Body of pancreas (tissue), 4 donors: ENCODE measurements at places on chromosomes 7 and 10.

DNA sequence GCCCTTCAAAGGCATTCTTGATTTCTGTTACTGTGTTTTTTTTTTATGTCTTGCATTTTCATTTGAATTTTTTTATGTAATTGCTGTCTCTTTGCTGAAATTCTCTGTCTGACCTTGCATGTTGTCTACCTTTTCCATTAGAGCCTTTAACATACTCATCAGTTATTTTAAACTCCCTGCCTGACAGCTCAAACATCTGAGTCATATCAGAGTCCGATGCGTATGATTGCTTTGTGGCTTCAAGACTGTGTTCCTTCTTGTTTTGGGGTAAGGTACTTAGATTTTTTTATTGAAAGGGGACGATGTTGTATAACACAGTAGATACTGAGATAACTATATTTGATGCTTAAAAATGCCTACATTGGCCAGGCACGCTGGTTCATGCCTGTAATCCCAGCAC is 9.7 kb upstream of the TARP start:
- DNase-seq = no peak

- DNase-seq = no peak
Observed at GRCh38 chr7:17444673-17445072, 146.2 kb downstream of the AHR start.

GRCh38 chr7:84354866-84355265 is 160.3 kb upstream of the SEMA3A start:
- DNase-seq = no peak

DNA sequence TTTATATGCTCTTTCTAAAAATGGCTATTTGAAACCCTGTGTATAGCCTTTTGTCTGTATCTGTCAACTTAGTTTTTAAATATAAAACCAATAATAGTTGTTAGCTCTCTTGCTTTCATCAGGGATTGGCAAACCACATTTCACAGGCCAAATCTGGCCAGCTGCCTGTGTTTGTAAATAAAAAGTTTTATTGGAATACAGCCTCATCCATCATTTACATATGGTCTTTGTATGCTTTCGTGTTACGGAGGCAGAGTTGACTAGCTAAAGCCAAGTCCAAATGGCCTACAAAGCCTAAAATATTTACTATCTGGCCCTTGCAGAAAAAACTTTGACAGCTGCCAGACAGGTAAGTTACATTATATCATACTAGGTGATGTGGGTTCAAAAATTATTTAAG is 235.0 kb downstream of the BICC1 start:
- no peak for DNase-seq

DNA sequence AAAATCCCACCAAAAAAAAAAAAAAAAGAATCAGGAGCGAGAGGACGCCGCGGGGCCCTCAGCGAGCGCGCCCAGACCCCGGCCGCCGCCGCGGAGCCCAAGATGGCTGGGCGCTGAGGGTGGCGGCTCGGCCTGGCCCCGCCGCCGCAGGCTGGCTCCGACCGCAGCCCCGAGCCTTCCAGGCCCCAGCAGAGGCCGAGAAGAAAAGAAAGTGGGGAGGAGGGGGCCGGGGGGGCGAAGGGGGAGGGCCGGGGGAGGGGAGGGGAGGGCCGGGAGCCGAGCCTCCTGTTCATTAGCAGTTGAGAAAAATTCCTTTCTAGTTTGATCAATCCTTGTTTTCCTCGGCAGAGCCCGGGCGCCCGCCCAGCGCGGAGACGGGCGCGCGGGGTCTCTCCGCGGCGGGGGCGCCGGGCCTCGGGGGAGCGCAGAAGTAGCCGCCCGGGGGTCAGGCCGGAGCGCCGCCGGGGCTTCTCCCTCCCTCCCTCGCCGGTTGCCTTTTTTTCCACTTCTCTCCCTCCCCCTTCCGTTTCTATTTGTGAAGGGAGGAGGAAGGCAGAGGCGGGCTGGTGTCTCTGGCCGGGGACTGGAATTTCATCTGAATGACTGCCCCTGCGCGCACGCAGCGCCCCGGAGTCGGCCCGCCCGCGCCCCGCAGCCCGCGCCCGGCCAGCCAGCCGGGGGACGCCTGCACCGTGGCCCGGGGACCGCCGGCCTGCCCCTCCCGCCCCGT is 778 bp upstream of the TRIM8 start:
- DNase-seq = peak; percentile 79

- no peak for DNase-seq
Observed at GRCh38 chr10:124388476-124388822, 30.3 kb downstream of the OAT start.

DNA sequence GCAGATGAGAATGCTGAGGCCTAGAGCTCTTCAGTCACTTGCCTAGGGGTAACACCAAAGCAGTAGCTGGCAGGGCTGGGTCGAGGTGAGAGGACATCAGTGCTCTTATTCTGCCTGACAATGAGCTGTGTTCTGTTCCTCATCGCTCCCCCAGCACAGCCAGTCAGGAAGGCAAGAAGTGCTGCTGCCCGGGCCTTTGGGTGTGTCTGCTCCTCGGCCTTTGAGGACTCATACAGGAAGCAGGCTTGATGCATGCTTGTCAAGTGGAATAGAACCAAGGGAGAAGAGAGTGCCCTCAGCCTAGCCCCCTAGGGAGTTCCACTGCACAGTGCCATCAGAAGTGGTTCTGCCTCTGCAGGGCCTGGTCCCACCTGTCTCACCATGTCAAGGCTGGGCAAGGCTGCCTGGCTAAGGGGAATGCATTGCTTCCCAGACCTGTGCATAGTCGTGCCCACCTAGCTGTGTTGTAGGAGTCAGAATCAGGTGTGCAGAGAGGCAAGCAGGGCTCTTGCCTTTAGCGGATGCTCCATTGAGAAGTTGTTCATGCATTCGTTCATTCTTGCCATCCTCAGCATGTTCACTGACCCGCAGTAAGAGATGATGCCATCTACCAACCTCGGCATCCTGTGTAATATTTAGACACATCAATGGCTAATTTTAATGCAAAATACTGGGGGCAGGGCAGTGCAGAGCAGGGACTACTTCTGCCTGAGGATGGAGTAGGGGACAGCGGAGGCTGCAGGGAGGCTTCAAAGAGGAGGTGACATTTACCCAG is 156.6 kb downstream of the RPS24 start:
- DNase-seq = no peak

GRCh38 chr7:1092161-1092632 is 4.3 kb downstream of the GPER1 start:
- DNase-seq = no peak

- no peak for DNase-seq
Observed at GRCh38 chr7:50284296-50284695, 20.2 kb upstream of the IKZF1 start.
